Effector memory CD4-positive, alpha-beta T cell (primary cell): ENCODE measurements at places on chromosomes 6 and 20.

GRCh38 chr6:46876126-46876525, 45.6 kb downstream of the ADGRF5 start:
- no peak for DNase-seq

GRCh38 chr6:149723771-149724417, 6.0 kb upstream of the LATS1 start:
- no peak for DNase-seq

- no peak for DNase-seq
Measured at GRCh38 chr20:40657526-40657925, 31.5 kb downstream of the MAFB start.

GRCh38 chr6:14664112-14664601, 546.6 kb downstream of the CD83 start:
- DNase-seq: no peak

- no peak for DNase-seq
Measured at GRCh38 chr20:2285193-2285592, 10.6 kb upstream of the TGM3 start.

DNA sequence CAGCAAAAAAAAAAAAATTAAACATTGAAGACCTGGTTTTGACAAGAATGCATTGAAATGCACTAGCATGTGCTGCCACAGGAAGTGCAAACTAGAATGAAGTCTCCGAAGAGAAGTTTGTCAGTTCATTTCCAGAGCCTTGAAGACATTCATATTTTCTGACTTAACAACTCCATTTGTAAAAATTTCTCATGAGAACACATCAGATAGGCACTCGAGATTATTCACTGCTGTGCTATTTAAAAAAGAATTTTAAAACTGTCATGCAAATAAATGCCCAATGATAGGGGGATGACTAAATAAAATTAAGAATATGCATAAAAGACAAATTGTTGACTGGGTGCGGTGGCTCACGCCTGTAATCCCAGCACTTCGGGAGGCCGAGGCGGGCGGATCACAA, 394.6 kb upstream of the JARID2 start:
- no peak for DNase-seq

DNA sequence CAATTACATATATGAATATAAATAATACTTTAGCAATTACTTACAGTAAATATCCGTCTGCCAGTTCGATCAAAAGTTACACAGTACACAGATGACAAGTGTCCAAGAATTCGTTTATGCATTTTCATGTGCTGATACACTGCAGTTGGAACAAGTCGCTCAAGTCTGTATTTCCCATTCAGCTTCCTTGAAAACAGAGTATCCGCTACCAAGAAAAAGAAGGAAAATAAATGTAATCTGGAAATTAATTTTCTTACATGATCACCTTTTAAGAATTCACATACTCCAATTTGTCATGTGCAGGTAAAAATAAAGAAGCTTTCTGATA, 35.3 kb downstream of the PHIP start:
- DNase-seq: no peak

DNA sequence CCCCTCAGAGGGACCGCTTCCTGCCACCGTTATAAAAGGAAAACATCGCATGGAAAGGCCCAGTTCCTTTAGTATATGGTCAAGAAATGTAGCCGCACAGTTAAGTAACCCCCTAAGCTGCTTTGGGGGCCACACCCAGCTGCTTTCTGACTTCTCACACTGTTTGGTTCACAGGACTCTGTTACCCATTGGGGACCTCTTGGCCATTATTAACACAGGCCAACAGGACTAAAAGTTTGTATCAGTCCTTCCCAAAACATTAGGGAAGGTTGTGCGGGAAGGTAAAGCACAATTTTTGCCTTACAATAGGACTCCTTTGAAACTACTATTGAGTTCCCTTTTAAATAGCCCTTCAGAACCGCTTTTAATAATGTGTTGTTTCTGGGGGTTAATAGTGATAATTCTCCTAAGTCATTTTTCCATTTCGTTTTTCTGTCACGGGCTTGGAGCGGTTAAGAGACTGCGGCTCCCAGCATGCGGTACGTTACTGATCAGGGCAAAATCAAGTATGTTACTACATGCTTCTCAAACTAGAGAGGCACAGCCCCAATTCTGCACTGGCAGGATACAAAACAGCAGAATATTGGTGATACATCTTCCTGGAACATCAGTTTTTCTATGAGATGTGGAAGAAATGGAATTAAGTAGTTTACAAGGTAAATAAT, 668 bp upstream of the RPP40 start:
- no peak for DNase-seq

GRCh38 chr6:110778333-110778732, 36.9 kb downstream of the CDK19 start:
- no peak for DNase-seq

DNA sequence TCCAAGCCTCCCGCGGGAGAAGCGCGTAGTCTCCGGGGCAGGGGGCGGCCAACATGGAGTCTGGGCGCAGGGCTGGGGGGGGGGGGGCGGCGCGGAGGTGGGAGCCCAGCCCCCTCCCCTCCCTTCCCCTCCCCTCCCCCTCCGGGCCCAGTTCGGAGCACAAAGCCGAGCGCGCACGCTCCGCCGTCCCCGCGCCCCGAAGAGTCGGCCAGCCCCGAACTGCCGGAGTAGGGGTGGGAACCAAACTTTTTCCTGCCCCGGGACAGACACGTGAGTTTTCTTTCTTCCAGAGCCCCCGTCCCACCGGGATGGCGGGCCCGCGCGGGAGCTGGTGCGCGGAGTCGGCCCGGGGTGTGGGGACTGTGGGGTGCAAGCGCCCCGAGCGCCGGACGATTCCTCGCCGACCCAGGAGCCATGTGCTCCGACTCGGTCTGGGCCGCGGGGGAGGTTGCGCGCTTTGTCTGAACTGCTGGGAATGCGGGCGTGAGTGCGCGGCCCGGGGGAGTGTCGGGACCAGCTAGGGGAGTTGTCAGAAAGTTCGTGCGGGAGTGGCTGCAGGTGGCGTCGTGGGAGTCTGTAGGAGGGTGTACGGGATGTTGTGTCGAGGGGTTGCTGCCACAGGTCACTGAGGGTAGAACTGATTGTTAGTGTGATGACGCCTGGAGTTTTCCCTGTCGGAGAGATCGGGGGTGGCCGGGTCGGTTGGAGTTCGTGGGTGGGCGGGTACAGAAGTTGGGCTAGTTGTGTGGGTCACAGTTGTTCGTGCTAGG, 1.2 kb downstream of the TGIF2 start:
- DNase-seq: peak; percentile 23

- no peak for DNase-seq
Measured at GRCh38 chr6:81693266-81693665, 59.2 kb downstream of the TENT5A start.

DNA sequence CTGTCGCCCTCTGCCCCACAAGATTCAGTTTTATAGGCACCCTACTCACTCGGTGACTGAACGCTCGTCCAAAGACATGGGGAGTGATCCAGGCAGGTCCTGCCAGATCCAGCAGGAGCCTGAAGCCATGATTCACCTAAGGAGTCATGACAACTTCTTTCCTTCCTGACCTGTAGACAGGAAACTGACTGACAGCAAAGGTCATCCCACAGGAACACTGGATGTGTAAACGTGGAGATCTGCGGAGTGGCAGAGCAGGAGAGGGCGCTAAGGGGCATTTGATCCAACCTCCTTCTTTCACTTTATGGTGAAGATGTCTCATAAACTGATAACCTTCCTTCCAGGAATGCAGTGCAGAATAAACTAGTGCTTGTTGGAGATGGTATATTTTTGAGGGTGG, 192.2 kb downstream of the GJA10 start:
- DNase-seq: no peak

DNA sequence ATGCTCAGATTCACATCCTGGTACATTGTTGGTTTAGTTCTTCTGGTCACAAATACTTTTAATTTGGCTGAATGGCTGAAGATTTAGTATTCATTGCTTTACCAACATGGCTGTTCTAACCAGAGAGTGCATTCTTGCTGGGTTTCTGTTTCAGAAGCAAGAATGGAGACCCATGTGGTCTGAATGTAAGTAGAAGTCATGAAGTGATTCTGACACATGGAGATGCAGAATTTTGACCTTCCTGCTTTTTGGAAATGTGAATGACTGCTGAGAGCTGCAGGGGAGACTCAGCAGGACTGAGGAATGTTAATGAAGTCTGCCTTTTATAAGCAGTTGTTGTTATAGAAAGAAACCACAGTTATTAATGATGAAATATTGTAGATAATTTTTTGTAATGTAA, 576.1 kb upstream of the MARCKS start:
- no peak for DNase-seq

DNA sequence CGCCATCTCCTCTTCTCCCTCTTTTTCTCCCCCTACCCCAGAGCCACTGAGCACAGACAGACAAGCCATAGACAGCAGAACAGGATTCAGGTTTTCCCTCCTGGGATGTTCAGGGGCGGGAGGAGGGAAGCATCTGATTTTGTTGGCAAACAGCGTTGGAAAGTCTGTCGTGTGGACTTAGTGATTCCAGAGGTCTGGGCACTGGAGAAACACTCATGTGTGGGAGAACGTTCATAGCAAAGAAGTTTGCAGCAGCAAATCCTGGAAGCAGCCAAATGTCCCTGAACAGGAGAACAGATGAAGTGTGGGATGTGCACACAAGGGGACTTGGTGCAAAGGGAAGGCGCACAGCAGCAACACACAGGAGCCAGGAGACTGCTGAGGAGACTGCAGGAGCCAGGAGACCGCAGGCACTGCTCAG, 264.1 kb upstream of the CDYL start:
- DNase-seq: no peak

GRCh38 chr6:154538640-154539191, 28.2 kb upstream of the CNKSR3 start:
- DNase-seq: no peak

- no peak for DNase-seq
Measured at GRCh38 chr6:163414946-163415619, 565 bp downstream of the QKI start.

DNA sequence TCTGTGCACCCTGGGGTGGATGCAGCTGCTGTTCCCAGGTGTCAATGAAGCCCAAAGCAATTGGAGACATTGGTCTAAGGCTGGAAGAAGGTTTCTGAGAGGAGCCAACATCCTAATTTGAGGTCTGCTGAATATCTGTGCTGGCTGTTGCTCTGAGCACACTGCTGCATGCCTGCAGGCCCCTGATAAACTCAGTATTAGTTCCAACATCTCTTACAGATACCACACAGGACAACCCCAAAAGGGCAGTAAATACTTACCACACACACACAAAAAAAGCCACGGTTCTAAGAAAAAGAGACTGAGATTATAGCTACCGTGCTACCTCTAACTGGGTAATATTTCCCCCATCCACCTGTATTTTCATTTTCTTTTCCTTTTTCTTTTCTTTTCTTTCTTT, 164.3 kb upstream of the SOX4 start:
- DNase-seq: no peak

DNA sequence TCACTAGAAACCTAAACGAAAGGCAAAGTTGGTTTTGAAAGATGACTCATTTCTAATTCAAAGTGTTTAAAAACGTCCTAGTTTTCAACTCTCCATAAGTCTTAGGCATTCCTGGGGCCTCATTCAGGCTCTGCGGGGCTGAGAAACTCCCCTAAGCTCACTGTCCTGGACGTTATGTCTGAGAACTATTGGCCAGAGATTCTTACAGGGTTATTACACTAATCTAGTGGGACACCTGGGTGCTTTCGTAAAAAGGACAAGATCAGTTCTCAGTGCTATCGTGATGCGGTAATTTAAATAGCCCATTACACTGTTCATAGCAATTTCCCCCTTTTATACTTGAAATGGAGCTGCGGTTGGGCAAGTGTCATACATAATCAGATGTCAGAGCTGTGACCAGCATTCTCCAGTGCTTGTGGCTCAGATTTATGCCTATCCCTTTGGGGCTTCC, 280.9 kb downstream of the QKI start:
- DNase-seq: no peak

DNA sequence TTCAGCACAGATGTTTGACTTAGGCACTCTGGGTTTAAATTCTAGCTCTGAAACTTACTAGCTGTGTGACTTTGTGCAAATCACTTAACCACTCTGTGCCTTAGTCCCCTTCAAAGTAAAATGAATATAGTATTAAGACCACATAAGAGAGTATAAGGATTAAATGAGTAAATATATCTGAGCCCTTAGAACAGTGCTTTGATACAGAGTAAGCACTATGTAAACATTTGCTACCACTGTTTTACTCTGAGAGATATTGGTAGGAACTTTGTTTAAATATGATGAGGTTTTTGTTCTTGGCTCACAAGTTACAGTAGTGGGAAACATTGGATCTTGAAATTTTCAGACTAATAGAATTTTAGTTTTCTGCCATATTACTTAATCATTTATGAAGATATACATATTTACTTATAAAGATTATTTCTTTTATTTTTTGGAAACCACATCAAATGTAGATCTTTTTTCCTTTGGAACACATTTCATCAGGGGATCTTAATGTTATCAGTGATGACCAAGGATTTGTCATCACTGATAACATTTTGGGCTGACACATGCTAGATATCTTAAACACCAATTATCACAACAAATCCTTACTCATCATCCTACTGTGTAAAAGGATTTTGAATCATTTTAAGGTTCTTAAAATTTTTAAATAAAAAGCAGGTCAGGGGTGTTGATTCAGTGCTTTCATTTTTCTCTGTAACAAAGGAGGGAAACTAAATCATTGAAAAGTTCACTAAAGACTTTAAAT, 226.2 kb downstream of the EYA4 start:
- DNase-seq: no peak

DNA sequence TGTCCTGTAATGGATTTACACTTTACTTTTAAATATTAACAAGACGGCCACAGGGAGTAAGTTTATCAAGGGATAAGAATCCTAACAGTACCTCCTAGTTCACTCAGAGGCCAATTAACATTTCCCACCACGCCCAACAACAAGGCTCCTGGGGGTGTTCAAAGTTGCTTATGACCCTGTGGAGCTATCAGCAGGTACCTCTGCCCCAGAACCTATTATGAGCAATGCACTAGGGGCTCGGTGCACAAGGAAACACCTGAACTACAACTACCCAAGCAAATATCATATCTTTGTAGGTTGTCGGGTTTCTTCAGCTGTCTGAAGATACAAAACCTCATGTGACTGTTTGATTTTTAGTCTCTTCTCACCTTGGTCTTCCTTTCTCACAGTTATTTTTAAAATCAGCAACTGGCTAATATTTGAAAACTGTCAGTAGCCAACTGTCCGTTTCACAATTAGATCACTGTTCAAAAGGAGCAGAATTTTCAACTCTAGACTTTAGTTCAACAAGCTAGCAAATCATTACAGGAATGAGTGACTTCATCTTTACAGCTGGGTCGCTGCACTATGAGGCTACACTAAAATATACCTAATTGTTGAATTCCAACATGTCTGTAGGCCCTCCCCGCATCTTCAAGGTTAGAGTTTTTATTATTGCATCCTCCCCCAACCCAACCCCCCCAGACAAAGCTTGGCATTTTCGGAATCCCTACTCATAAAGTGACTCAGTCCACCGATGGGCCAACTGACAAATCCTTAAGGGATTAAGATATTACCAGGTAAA, 38.1 kb downstream of the B4GALT5 start:
- DNase-seq: no peak
